ENCODE measurements at places on chromosomes 12 and 14. TPM values are rescaled to one million over a fixed set of nuclear protein-coding genes. Genes with fewer than 3 reads are reported as not detected.

GRCh38 chr14:69089046-69089445 is 63.9 kb downstream of the DCAF5 start:
- peaks cover 6% of the 10 kb centered on the region for H3K4me1 ChIP-seq
- DNase-seq = no peak
- H3K36me3 ChIP-seq = peaks cover 37% of the 10 kb centered on the region
- no peak overlapping the region for H3K4me3 ChIP-seq

Gene WNT5B
- 7.8 TPM for total RNA-seq

DNA sequence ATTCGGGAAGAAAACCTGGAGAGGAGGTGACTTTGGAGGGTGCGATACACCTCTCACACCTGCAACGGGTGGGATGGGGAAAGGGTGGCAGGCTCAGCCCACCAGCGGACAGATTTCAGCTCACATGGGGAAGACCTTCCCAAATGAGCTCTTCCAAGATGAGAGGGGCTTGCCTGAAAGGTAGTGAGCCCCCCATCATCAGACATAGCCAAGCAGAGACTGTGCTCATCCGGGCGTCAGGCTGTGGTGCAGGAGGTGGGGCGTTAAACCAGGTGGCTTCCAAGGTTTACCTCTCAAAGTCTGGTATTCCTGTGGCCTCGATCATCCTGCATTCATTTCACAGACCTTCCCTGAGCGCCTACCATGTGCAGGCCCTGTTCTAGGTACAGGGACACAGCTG is 105.4 kb upstream of the FKBP4 start:
- H3K4me1 ChIP-seq = no peaks in the 10 kb centered on the region
- H3K36me3 ChIP-seq = peaks cover 1% of the 10 kb centered on the region
- no peak overlapping the region for H3K4me3 ChIP-seq
- no peak overlapping the region for H3K27ac ChIP-seq

Gene NAV3
- 12.5 TPM for total RNA-seq

Gene SERPINA9
- total RNA-seq = not detected

- peaks cover 23% of the 10 kb centered on the region for H3K4me1 ChIP-seq
- H3K4me3 ChIP-seq = no peak overlapping the region
- H3K27me3 ChIP-seq = no peaks in the 10 kb centered on the region
- DNase-seq = no peak
- no peaks in the 10 kb centered on the region for H3K36me3 ChIP-seq
Measured at GRCh38 chr14:54344445-54344844, 52.4 kb upstream of the CDKN3 start.

GRCh38 chr14:102192840-102193502 is 53.3 kb downstream of the WDR20 start:
- H3K27me3 ChIP-seq = no peaks in the 10 kb centered on the region
- no peak overlapping the region for H3K27ac ChIP-seq
- no peak overlapping the region for H3K4me3 ChIP-seq
- H3K4me1 ChIP-seq = peaks cover 3% of the 10 kb centered on the region
- H3K36me3 ChIP-seq = peaks cover 16% of the 10 kb centered on the region

Gene MTHFD1
- total RNA-seq = 30.5 TPM

GRCh38 chr12:57741844-57742738 is 2.7 kb upstream of the TSPAN31 start:
- H3K36me3 ChIP-seq = peaks cover under 1% of the 10 kb centered on the region
- H3K4me3 ChIP-seq = no peak overlapping the region
- peaks cover 15% of the 10 kb centered on the region for H3K4me1 ChIP-seq
- no peak for DNase-seq

- peaks cover 14% of the 10 kb centered on the region for H3K4me1 ChIP-seq
- no peaks in the 10 kb centered on the region for H3K27me3 ChIP-seq
- peak; percentile 59 for DNase-seq
- no peak overlapping the region for H3K27ac ChIP-seq
- no peak overlapping the region for H3K4me3 ChIP-seq
Measured at GRCh38 chr12:103832048-103832997, 8.7 kb downstream of the NT5DC3 start.

Gene PLEKHG7
- total RNA-seq = 4.6 TPM

Gene MDM1
- total RNA-seq = 29.7 TPM

Gene BDKRB2
- 2.6 TPM for total RNA-seq

- H3K27me3 ChIP-seq = no peaks in the 10 kb centered on the region
- no peaks in the 10 kb centered on the region for H3K36me3 ChIP-seq
- H3K4me1 ChIP-seq = no peaks in the 10 kb centered on the region
- no peak overlapping the region for H3K27ac ChIP-seq
- no peak for DNase-seq
Measured at GRCh38 chr12:80830533-80831088, 107.1 kb downstream of the LIN7A start.

- H3K36me3 ChIP-seq = no peaks in the 10 kb centered on the region
- peaks cover 29% of the 10 kb centered on the region for H3K4me1 ChIP-seq
- H3K4me3 ChIP-seq = no peak overlapping the region
- no peaks in the 10 kb centered on the region for H3K27me3 ChIP-seq
- DNase-seq = no peak
- H3K27ac ChIP-seq = no peak overlapping the region
Measured at GRCh38 chr12:93804392-93805179, 127.4 kb downstream of the CRADD start.

Gene C12orf60
- total RNA-seq = 0.55 TPM

Gene KRT78
- not detected for total RNA-seq

DNA sequence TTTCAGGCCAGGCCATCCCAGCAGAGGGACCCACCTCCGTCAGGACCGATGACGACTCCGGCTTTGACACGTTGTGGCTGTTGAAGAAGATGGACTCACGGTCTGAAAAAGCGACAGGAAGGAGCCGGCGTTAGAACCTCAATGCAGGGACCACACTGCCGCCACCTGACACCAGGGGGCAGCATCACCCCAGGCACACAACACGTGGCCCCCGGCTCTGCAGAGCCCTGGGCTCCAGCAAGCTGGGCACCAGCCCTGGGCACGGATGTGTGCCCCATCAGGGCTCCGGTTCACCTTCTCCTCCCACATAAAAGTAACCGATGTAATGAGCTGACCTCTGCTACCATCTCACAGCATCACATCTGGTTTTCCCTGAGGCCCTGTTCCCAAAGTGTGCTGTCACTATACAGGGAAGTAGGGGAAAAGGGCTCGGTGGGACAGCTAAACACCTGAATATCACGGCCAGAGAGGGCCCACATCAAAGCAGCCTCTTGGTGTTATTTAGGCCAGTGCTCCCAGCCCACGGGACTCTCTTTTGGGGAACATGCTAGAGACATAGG is 29.0 kb downstream of the CHGA start:
- no peaks in the 10 kb centered on the region for H3K4me1 ChIP-seq
- H3K4me3 ChIP-seq = no peak overlapping the region
- no peaks in the 10 kb centered on the region for H3K27me3 ChIP-seq
- DNase-seq = peak; percentile 64
- H3K36me3 ChIP-seq = no peaks in the 10 kb centered on the region

GRCh38 chr14:64410084-64410774 is 22.1 kb downstream of the MTHFD1 start:
- no peaks in the 10 kb centered on the region for H3K4me1 ChIP-seq
- no peak overlapping the region for H3K4me3 ChIP-seq
- H3K27ac ChIP-seq = no peak overlapping the region
- H3K27me3 ChIP-seq = no peaks in the 10 kb centered on the region
- H3K36me3 ChIP-seq = peaks cover 11% of the 10 kb centered on the region

Gene ESPL1
- 6.7 TPM for total RNA-seq

DNA sequence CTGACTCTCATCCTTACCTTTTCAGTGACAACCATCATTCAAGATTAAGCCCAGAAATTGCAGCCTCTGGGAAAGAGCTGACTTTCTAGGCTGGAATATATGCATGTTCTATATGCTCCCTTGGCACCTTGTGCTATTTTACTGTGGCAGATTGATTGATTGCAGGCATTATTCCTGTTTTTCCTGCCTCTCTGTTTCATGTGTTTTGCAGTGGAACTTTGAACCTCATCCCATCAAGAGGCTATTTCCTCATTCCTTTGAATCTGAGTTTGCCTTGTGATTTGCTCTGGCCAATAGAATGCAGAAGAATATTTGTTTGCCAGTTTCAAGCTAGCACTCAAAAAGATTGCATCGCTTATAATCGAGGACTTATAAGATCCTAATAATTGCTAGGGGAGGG is 174.8 kb upstream of the DCN start:
- no peak overlapping the region for H3K27ac ChIP-seq
- H3K36me3 ChIP-seq = no peaks in the 10 kb centered on the region
- no peaks in the 10 kb centered on the region for H3K27me3 ChIP-seq
- H3K4me3 ChIP-seq = no peak overlapping the region
- no peaks in the 10 kb centered on the region for H3K4me1 ChIP-seq
- DNase-seq = no peak

- H3K4me1 ChIP-seq = peaks cover 3% of the 10 kb centered on the region
- no peaks in the 10 kb centered on the region for H3K36me3 ChIP-seq
- no peak for DNase-seq
- no peak overlapping the region for H3K27ac ChIP-seq
Measured at GRCh38 chr12:21615431-21615830, 10.8 kb upstream of the GYS2 start.

Gene OVCH1
- not detected for total RNA-seq

Gene GPR162
- total RNA-seq = 23.4 TPM

GRCh38 chr14:34699873-34700621 is 14.3 kb downstream of the CFL2 start:
- H3K36me3 ChIP-seq = no peaks in the 10 kb centered on the region
- H3K4me1 ChIP-seq = no peaks in the 10 kb centered on the region
- peak; percentile 13 for DNase-seq
- no peak overlapping the region for H3K27ac ChIP-seq

Data from lung (tissue), 17 donors.